ENCODE measurements at places on chromosomes 13 and 19.

GRCh38 chr19:12793290-12794195, 2.3 kb downstream of the JUNB start:
- DNase-seq: peak; percentile 90

DNA sequence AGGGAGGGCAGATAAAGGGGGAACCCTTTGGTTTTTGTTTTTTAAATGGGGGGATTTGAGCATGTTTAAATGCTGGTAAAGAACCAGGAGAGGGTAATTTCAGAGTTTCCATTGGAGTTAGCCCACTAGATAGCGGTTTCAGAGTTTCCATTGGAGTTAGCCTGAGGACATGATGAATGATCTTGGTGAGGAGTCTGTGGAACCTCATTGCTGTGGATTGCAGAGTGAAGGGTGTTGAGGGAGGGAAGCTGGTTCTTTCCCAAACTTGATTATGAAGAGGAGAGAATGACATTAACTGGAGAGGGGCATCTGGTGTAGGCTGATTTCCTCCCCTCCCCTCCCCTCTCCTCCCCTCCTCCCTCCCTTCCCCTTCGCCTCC, 5.0 kb downstream of the WASF3 start:
- DNase-seq: no peak

GRCh38 chr19:30669329-30670010, 297.3 kb downstream of the ZNF536 start:
- peak; percentile 45 for DNase-seq

DNA sequence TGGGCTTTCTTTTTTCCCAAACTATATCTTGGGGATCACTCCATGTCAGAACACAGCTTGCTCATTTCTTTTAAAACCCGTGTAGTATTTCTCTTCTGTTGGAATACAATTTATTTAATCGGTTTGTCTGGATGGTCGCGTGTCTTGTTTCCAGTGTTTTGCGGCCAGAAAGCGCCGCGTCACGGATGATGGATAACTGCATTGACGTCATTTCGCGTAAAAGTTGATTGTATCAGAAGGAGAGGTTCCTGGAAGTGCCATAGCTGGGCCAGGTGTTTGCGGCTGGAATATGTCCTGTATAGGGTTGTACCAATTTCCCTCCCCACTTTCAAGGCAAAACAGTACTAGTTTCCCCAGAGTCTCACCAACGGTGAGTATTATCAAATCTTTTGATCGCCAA, 9.7 kb downstream of the ACTL9 start:
- DNase-seq: no peak

DNA sequence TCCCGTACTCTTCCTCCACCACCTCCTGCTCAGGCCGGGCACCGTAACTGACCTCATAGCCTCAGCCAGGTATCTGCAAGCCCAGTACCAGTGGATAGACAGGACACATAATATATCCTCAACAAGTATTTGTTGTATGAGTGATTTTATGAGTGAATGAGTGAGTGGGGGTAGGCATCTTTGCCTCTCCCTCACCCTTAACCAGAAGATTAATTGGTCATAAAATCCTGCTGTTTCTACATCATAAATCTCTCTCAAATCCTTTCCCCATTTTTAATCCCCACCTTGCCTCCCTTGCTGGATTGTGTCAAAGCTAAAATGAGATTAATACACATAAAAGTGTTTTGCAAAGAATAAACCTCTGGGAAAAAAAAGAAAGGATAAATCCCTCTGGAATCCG, 44.4 kb upstream of the HMGB1 start:
- DNase-seq: no peak

GRCh38 chr19:31562966-31563612, 213.9 kb upstream of the TSHZ3 start:
- DNase-seq: no peak

DNA sequence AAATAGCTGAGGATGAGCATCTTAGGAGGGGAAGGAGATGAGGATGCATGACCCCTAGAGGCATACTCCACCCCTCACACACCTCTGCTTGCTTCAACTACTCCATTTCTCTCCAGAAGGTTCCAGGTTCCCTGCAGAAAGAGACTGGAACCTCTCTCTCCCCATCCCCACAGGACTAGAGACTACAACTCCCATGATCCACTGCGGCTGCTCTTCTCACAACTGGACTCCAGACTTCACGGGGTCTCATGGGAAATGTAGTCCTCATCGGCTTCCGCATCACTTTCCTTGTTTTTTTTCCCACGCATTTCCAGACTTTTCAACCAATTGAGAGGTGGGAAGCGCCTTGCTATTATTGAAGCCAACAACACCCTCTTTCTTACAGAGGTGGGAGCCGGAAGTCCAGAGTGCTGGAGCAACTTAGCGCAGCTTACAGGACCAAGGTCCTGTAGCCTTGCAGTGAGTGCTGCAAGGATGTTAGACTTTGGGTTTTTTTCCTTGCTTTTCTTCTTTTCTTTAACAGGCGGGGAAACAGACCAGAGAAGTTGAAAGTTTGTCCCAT, 13.9 kb upstream of the CACNG6 start:
- DNase-seq: peak; percentile 63

- no peak for DNase-seq
Measured at GRCh38 chr13:103514619-103515018, 448.4 kb upstream of the SLC10A2 start.

GRCh38 chr19:40139533-40140287, 49.0 kb upstream of the ZNF780A start:
- DNase-seq: no peak

DNA sequence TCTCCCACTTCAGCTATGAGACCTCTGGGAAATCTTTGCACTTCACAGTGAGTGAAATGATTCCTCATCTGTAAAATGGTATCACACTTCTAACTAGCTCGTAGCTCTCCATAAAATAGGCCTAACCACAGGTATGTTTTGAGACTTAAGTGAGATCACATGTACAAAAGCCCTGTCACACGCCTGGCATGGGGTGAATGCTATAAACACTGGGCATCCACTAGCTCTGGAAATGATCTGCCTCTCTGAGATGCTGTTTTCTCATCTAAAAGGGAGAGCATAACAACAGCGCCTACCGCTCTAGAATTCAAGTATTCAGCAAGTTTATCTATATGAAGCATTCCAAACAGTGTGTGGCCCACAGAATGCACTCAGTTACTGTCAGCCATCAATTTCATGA, 2.2 kb downstream of the AKT2 start:
- DNase-seq: no peak

- no peak for DNase-seq
Measured at GRCh38 chr19:52665529-52665928, 27.4 kb upstream of the ZNF83 start.

DNA sequence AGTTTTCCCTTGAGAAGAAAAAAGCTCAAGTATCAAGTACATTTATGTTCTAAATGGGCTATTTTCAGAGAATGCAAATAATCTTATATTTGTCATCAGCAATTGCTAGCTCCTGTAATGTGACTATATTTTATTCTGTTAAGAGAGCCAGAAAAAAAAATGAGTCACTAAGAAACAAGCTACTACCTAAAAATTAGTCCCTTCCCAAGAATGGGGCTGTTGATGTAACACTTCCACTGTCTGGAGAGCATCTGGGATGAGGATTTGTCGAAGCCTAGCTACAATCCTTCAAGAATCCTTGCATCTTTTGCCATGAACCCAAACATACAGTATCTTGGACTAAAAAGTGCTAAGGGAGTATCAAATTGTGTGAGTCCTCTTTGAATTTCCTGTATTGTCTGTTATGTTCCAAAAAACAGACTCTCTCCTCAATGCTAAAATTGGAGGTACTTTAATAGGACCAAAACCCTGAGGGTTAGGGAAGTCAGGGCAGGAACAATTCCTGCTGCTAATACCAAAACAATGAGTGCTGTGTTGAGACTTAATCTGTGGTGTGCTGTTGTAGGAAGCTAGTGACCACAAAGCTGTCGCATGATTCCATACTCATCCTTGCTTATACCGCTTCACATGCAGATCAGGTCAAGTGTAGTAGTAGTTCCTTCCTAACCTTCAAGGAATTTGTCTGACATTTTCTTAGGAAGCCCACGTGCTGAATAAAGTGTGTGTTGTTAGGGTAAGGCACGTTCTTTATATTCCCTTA, 4.9 kb upstream of the ZC3H13 start:
- DNase-seq: no peak

DNA sequence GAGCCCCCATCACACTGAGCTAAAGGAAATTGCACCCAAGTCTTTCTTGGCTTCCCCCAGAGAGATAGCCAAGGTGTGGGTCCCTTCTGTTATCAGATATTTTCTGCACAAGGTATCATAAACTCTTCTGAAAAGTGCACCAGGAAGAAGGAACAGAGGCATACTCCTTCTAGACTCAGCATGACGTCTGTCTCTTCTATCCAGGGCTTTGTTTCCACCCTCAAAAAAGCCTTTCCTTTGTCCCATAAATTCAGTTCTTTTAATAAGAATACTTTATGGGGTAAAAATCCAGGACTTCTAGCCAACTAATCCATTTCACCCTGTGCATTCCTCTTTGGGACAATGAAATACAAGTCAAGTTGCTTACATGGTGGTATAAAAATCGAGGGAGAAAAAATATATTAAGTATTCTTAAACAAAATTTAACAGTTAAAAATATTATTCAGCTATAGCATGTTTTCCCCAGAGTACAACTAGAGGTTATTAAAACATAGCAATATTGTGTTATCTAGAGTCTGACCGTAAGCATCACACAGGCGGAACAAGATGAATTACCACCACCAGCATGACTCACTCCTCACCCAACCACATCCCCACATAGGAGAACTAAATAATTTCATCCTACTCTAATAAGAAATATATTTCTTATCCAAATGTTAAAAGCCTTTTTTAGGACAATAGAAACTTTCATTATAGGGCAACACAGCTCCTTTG, 79.9 kb upstream of the GPC6 start:
- no peak for DNase-seq

DNA sequence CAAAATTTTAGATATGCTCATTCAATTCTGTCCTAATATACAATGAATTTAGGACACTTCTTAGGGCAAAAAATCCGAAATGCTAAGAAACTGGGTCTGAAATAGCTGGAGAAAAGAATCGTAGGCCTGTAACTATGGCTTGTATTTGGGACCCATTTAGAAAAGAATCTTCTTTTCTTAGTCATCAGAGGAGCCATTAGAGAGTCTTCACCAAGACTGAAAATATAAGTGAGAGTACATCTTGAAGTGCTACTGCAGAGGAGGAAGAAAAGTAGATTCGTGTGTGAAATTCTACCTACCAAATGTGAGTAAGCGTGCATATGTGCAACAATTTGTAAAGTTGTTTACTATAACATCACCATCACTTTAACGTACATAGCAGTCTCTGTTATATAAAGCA, 8.8 kb upstream of the DACH1 start:
- DNase-seq: no peak

DNA sequence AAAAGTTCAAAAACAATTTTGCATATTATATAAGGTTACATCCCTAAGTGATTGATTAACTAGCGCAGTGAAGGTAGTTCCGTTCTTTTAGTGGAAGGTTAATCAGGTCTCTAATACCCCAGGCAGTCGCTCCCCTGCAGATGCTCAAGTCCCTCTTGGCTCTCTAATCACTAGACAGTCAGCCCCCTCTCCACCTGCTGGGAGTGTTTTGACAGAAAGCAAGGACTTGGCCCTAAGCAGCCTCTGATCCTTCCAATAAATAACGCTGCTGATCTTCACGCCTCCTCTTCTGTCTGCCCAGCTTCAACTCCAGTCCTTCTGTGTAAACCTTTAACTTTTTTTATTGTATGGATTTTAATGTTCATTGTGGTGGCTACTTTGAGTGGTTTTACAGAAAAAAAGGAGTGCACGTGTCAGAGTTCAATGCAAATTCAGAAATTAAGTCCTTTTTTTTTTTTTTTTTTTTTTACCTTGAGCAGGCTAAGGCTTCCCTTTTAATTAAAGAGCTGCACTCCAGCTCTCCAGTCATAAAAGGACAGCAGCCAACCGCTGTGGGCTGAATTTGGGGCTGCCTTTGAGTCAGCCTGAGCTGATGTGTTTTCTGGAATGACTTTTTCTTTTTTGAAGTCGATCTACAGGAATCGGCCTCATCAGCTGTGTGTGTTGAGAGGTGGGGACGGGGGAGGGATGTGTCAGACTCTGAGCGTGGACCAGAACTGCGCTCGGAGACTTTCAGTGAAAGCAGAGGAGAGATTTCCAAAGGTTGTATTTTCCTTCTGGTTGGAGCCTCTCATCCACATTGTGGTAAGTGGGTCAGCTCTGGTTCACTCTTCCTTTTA, 33.8 kb upstream of the MYO16 start:
- no peak for DNase-seq

- no peak for DNase-seq
Measured at GRCh38 chr13:30796132-30796572, 60.8 kb downstream of the ALOX5AP start.

GRCh38 chr13:109963960-109964563, 177.7 kb upstream of the IRS2 start:
- DNase-seq: no peak

DNA sequence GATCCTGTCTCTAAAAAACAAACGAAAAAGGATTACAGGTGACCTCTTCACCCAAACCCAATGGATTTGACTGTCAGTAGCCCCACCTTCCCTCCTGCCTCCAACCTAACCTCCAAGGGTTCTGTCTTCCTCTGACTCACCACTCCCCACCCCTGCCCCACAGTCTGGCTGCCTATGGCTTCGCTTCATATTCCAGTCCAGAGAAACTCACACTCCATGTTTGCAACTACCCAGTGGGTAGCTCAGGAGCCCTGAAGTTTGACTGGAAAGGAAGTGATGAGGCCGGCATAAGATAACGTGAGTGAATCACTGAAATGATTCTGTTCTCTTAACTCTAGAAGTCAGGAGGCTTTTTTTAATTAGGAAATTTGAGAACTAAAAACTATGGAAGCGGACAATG, 303.9 kb downstream of the FOXO1 start:
- no peak for DNase-seq

DNA sequence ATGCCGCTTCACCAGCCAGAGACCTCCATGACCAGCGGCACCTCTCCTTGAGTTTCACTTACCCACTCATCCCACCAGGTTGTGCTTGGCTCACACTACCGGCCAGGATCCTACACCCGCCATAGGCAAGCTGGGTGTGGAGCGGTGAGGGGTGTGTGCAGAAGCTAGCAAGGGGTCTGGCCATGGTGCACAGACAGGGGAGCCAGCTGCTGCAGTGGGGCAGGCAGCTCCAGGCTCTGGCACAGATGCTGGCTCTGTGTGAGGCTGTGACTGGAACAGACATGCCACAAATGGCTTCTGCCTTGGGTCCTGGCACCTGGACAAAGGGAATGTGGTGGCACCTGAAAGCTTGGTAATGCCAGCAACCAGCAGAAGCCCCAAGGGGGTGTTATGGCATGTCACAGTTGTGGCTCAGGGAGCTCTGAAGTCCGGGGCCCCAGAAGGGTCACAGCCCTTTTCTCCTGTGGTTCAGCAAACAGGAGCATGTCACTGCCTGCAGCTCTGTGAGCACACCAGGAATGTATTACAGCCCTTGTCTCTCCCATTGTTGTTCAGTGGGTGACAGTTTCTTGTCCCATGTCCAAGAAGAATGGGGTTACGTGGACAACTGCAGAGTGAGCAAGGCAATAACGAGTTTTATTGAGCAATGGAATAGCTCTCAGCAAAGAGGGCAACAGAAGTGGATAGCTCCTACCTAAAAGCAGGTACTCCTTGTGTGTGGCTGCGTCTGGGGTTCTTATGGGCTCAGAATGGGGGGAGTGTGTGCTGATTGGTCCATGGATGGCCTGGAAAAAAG, 2791.0 kb upstream of the PCDH20 start:
- no peak for DNase-seq
